ENCODE measurements at places on chromosomes 2 and 18.

DNA sequence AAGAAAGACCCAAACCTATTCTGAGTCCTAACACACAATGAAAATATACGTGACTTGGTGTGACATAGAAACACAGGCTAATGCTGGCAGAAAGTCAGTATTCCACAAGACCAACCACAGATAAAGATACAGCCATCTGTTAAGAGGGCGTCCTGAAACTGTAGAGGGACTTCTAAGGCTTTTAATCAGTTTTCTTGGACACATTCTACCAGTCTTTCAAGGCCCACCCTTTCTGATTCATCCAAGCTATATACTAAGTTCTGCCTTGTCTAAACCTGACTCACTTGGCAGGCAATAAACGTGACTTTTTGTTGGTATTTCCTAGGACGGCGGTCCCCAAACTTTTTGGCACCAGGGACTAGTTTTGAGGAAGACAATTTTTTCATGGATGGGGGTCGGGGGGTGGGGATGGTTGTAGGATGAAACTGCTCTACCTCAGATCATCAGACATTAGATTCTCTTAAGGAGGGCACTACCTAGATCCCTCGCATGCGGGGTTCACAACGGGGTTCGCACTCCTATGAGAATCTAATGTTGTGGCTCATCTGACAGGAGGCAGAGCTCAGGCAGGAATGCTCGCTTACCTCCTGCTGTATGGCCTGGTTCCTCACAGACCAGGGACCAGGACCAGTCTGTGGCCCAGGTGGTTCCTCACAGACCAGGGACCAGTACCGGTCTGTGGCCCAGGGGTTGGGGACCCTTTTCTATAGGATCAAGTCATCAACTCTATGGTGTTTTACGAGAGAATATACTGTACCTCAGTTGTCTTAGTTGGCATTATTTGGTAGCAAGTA lies 61.4 kb downstream of the SP3 start:
- DNase-seq: no peak

DNA sequence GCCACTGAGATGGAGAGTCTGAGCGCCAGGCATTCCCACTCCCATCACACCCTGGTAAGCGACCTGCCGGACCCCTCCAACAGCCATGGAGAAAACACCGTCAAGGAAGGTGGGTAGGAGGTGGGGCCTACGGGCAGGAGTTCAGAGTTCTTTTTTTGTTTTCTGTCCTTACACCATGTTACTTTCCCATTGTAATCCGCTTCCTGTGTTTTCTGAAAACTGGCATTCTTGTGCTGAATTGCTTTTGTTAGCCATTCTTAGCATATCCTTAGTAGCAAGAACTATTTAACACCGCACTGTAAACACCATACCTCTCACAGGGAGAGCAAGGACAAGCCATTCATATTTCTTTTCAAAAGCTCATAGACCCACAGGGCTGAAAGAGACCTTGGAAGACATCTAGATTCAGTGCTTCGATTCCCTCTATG lies 46.2 kb downstream of the UNC80 start:
- DNase-seq: no peak

- no peak for DNase-seq
Observed at GRCh38 chr2:40872580-40872979, 420.7 kb upstream of the SLC8A1 start.

- no peak for DNase-seq
Observed at GRCh38 chr2:50773211-50773932, 258.6 kb downstream of the NRXN1 start.

- DNase-seq: no peak
Observed at GRCh38 chr2:203567691-203568090, 32.6 kb upstream of the RAPH1 start.

DNA sequence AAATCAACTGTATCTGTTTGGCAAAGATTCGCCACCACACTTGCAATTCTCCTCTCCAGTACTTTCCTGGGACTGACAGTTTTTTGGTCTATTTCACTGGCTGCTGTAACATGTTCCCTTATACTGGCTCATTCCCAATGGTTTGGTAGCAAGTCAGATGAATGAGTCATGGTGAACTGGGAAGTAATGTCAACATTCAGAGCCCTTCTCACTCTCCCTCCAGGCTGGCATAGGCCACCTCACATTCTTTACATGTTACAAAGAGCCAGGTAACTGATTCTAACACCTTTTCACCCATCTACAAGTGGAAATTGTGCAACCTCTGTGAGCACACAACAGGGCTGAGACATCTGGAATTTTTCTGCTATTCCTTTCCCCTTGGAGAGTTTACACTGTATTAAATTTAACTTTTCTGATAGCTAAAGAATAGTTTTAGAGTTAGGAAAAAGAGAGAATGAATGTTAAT lies 111.3 kb upstream of the TLK1 start:
- no peak for DNase-seq

DNA sequence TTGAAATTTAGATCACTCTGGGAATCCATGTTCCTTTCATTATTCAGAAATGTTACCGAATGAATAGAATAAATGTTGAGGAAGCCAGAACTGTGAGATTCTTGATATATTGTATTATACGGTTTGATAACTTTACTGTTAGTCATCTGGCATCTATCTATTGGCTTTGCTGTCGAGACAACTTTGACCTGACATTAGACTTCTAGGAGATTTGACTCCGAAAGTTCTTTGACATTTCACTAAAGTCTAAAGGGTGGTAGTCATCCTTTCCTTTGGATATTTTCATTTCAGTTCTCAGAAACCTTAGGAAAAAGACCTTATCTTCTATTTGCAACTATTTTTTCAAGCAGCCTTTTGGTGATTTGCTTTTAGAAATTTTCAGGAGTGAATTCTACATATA lies 1.9 kb downstream of the BMPR2 start:
- no peak for DNase-seq

- DNase-seq: no peak
Observed at GRCh38 chr2:19251554-19251953, 106.9 kb downstream of the OSR1 start.

GRCh38 chr2:205754924-205755321 lies 72.6 kb downstream of the NRP2 start:
- DNase-seq: no peak

DNA sequence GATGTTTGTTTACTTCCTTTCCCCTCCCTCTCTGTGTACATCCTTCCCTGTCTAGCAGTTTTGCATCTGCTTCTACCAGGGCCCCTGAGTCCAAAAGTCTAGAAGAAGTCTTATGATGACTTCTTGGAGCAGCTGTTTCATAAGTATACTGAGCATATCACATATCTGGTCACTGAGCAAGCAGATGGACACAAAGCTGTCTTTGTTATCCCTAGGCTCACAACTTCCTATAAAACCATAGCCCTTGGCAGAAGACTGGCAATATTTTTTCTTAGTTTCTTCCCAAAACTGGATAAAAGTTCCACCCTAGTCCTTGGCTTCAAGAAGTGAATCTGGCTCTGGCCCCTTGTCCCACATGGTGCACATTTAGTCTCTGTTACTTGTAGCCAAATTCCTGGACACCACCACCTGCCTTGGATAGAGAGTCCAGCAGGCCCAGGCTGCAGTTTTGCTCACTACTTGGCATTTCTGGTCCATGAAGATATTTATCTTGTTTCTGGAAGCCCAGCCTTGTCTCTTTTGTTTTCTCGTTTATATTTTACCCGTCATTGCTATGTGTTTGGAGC lies 22.5 kb downstream of the THOC1 start:
- DNase-seq: no peak

GRCh38 chr2:176079831-176080539 lies 3.8 kb downstream of the EVX2 start:
- no peak for DNase-seq

DNA sequence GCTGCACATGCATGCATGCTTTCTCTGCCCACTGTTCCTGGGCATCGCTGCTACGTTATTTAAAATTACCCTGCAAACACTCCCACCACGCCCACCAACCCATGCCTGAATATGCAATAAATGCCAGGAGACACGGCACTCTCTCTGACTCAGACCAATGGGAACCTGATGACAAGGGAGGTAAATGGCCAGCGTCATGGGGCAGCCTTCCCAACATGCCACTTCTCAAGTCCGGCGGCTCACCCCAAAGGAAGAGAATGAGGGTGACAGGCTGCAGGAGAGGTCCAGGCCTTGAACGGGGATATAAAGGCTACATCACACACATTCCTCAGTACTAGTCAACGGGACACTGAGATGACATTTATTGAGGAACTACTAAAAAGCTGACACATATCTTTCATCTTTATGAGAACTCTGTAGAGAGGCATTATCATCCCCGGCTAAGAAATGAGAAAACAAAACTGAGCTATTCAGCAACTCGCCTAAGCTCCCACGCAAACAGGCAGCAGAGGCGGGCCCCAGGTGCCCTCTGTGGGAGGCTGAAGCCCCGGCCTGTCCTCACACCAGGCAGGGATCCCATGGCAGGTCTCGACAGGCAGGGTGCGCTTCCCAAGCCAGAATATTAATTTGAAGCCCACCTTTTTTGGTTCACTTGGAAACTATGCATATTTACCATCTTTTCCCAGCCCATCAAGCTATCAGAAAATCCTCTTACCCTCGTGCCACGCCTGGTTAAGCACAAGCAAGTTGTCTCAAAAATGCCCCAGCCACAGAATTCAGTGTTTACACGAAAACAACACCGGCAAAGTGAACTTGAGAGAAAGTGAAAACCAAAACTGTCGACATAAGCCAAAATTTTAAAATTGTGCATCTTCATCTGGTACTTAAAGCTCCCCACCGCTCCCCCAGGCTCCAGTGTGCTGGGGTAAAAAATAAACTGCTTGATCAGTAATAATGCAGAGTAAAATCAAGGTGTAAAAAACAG lies 166.3 kb downstream of the HDAC4 start:
- no peak for DNase-seq

- DNase-seq: no peak
Observed at GRCh38 chr2:15040429-15041084, 408.0 kb downstream of the LRATD1 start.

- no peak for DNase-seq
Observed at GRCh38 chr18:2914881-2915240, 68.1 kb downstream of the EMILIN2 start.

- DNase-seq: no peak
Observed at GRCh38 chr2:172951554-172951953, 124.1 kb upstream of the MAP3K20 start.

- no peak for DNase-seq
Observed at GRCh38 chr2:200625958-200626363, 40.1 kb downstream of the AOX1 start.

- DNase-seq: no peak
Observed at GRCh38 chr2:23363831-23364230, 21.1 kb upstream of the KLHL29 start.

DNA sequence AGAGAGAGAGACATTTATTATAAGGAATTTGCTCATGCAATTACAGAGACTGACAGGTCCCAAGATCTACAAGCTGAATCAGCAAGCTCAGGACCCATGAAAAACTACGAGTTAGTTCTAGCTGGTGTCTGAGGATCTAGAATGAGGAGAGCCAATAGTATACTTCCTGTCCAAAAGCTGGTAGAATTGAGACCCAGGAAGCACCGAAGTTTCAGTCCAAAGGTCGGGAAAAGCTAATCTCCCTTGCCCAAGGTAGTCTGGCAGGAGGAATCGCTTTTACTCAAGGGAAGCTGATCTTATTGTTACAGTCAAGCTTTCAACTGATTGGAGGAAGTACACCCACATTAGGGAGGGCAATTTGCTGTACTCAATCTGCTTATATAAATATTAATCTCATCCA lies 389.6 kb downstream of the ADCYAP1 start:
- no peak for DNase-seq

DNA sequence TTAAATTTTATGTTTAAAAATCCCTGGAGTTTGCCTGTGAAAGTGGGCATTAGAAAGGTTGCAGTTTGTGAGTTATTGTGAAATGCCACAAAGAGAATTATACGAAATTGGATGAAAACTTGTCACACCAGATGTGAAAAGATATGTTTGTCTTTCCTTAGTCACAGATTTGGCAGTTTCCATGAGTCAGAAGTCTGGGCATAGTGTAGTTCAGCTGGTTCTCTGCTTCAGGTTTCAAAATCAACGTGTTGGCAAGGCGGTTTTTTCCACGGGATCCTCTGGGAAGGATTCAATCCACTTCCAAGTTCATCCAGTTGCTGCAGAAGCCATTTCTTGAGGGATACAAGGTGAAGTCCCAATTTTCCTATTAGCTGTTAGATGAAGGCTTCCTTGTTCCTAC lies 658.0 kb upstream of the CDH2 start:
- no peak for DNase-seq

- DNase-seq: no peak
Observed at GRCh38 chr2:96916156-96916630, 46.3 kb upstream of the SEMA4C start.

DNA sequence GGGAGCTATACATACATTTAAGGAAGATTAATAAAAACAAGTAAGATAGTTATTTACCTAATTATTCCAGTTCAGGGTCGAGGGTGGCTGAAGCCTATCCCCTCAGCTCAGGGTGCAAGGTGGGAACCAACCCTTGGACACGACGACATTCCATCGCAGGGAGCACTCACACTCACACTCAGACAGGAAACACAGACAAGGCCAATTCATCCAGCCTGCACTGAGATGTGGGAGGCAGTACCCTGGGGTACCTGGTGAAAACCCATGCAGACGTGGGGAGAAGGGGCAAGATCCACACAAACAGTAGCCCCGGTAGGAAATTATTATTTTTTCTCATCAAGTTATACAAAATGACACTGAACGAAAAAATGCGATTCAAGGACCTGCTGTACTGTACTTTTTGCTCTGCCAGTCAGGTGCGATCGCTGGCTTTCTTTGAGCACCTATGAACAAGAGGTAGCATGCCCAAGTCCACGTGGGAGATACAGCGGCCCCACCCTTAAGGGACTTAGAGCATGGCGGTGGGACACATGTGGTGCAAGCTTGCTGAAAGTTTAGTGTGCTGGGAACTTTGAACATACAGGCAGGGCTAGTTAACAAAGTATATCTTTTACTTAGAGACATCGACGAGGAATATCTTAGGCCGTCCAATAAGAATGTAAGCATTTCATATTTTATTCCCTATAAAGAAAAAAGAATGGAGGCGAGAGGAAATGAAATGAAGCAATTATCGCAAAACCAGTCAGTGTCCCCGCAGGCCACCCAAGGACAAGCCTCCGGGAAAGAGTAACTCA lies 624 bp downstream of the METTL8 start:
- DNase-seq: peak; percentile 18

DNA sequence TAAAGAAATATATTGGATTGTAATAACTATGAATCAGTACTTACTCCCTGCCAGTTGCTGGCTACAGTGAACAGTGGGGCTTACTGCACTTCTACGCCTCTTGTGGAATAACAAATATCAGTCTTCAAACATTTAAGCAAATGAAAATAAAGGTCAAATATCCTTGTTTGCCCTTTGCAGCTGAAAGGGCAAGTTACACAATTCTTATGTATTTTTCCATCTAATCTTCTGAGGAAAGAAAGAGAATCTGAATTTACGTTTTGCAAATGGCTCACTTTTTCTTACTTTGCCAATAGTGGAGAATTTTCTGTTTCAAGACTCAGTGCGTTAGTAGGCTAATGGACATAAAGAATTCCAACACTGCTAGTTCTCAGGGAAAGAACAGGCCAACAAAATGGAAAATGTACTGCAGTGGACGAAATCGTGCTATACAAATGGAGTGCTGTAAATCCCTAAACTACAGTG lies 157.2 kb upstream of the TMEM200C start:
- no peak for DNase-seq

DNA sequence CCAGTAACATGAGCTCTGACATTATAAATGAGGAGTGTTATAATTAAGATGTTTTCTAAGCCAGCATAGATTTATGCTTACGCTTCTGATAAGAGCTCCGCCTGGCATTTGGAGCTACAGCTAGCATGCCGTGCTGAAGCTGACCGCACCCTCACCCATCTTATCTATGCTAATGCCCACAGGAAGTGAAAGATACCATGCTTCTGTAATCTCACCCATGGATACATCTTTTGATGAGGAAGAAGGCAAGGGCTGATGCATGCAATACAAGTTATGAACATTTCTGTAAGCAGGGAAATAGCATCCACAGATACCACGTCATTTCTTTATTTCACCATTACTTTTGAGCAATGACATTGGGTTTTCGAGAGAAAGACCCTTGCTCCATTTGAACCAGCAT lies 82.3 kb downstream of the ARL4C start:
- DNase-seq: no peak
